ENCODE measurements at places on chromosomes 16 and 17. TPM values are rescaled to one million over a fixed set of nuclear protein-coding genes. Genes with fewer than 3 reads are reported as not detected.

- DNase-seq: no peak
Observed at GRCh38 chr17:37327341-37328090, 48.3 kb upstream of the C17orf78 start.

KRT39 gene
- total RNA-seq: 0.35 TPM

- DNase-seq: peak; percentile 77
Observed at GRCh38 chr17:50661795-50662391, 27.2 kb downstream of the ABCC3 start.

MYCBPAP gene
- 1.3 TPM for total RNA-seq

DNA sequence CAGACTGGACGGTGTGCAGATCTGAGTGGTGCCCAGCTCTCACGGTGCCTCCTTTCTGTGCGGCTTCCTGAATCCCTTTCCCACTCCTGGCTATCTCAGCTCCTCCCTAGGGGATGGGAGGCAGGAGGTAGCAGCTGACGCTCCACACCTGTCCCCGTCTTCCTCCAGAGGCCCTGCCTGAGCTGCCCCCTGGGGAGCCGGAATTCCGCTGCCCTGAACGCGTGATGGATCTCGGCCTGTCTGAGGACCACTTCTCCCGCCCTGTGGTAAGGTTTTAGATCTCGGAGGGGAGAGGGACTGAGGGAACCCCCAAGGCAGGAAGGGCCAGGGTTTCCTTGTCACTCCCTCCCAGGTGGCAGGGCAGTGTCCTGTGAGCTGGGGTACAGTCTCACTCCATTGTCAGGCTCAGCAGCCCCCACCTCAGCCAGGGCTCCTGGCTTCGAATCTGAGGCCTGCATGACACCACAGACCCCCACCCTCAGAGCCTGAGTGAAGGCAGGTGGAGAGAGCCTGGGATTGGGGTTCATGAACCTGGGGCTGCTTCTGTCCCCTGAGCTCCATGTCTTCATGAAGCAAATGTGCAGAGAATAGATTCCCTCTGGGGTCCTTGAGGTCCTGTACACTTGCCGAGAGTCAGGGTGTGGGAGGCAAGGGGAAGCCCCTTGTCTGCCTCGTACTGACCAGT lies 6.6 kb downstream of the DEF8 start:
- DNase-seq: no peak

KRT25 gene
- not detected for total RNA-seq

ADAP2 gene
- total RNA-seq: 19.8 TPM

DNA sequence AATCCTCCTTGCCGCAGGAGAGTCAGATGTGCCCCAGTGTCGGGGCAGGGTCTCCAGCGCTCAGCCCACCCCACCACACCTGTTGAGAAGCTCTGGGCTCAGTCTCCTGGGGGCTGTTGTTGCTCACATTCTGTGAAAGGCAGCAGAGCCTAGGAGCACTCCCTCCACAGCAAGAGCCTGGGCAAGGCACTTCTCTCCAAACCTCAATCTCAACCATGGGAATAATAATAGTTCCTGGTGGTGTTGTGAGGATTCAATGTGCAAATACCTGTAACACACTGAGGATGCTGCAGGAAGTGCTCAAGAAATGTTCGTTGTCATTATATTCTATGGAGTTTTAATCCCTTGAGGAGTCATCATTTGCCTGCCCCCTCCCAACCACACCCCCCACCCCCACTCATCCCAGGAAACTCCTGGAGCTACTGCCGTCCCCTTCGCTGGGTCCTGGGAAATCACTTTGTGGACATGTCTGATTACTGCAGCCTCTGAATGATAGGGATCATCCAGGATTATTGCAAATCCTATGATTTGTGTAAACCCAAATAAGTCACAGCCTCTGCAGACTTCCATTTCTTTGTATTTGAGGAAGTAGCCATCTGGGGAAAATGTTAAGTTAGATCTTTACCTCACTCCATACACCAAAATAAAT lies 61.5 kb downstream of the CCT6B start:
- no peak for DNase-seq

SECTM1 gene
- total RNA-seq: 26.4 TPM

DNA sequence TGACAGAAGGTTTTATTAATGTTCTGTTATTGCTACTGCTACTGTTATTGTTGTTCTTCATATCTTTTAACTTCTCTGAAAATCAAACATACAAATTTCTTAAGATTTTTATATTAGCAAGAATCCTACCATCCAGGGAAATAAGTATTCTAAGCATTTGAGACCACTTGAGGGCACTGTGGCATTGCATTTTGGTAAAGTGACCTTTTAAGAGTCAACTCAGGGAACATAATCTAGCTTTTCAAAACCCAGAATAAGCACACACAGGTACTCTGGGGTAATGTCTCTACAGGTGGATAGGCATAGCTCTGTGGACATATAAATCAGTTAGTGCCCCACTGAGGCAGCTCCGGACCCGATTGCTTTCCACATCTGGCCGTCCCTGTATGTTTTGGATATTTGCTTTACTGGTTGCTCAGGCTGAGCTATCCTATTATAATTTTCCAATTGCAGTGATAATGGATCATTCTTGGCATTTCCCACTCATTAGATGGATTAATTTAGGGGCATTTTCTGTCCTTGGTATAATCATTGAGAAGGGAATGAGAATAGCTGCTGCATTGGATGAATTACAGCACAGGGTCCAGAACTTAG lies 1425.1 kb upstream of the CDH8 start:
- DNase-seq: no peak

SEPTIN12 gene
- not detected for total RNA-seq

CALB2 gene
- total RNA-seq: 4.6 TPM

DNA sequence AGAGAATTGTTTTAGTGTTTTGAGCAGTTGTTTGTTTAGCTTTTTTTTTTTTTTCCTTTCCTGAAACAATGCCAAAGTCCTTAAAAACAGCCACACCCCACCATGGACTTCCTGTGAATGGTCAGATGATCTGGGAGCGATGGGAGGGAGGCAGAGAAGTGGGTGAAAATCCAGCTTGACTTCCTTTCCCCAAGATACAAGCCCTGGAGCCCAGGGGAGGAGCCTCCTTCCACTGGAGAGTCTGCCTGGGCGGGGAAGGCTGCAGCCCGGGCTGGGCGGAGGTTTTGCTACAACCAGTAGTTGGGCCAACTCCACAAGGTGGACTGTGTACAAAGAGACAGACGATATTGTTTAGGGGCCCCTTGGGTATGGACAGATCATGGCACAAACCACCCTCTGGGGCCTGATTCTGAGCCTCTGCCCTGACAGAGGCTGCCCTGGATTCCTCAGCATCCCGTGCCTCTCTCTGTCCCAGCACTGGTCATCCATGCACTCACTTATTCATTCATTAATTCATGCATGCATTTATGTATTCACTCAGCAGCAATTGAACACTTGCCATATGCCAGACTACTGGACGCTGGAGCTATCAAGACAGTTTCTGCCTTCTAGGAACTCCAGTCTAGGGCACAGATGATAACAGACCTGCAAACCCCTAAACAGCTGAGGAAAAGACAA lies 29.8 kb downstream of the WSB1 start:
- peak; percentile 89 for DNase-seq

GRCh38 chr17:68566442-68566738 lies 34.8 kb downstream of the FAM20A start:
- DNase-seq: no peak

DNA sequence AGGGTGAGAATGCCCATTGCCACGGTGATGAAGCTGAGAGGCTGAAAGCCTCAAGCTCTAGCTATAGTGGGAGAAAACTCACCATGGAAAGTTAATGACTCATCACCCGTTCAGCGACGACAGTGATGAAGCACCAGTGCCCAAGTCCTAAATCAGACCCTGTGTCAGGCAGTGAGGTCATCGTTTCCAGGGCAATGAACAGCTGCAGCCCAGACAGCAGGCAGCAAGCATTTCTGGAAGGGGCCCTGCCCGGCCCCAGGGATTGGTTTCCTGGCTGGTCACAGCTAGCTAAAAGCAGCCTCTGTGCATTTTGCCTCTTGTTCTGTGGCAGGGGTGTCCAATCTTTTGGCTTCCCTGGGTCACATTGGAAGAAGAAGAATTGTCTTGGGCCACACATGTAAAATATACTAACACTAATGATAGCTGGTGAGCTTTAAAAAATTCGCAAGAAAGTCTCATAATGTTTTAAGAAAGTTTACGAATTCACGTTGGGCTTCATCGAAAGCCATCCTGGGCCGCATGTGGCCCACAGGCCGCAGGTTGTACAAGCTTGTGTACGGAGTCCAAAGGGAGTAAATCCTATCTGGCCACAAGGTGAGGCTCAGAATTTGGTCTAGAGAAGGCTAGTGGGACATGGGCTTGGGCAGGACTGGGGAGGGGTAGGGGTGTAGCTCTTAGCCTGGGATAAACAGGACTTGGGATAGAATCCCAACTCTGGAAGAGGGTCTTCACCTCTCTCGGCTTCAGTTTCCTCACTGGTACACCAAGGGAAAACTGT lies 40.6 kb downstream of the MIS12 start:
- DNase-seq: peak; percentile 36

MYO15B gene
- total RNA-seq: 193 TPM

EPN2 gene
- 54.5 TPM for total RNA-seq

LDAF1 gene
- 33.3 TPM for total RNA-seq

GRCh38 chr17:52202520-52203080 lies 44.1 kb upstream of the CA10 start:
- no peak for DNase-seq

DNA sequence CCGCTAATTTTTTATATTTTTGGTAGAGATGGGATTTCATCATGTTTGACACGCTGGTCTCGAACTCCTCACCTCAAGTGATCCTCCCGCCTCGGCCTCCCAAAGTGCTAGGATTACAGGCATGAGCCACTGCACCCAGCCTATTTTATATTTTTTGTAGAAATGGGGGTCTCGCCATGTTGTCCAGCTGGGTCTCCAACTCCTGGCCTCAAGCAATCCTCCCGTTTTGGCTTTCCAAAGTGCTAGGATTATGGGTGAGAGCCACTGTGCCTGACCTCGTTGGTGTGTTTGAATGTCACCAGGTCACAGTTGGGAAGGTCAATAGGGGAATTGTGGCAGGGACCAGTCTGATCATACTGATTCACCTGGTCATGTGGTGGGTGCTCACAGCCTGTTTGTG lies 56.7 kb upstream of the NKD1 start:
- DNase-seq: no peak

GRCh38 chr16:24044467-24044866 lies 208.7 kb downstream of the PRKCB start:
- DNase-seq: no peak

TMEM186 gene
- total RNA-seq: 9.1 TPM

ITGAD gene
- total RNA-seq: 0.20 TPM

GAS2L2 gene
- not detected for total RNA-seq

SOCS3 gene
- 82.0 TPM for total RNA-seq

DNA sequence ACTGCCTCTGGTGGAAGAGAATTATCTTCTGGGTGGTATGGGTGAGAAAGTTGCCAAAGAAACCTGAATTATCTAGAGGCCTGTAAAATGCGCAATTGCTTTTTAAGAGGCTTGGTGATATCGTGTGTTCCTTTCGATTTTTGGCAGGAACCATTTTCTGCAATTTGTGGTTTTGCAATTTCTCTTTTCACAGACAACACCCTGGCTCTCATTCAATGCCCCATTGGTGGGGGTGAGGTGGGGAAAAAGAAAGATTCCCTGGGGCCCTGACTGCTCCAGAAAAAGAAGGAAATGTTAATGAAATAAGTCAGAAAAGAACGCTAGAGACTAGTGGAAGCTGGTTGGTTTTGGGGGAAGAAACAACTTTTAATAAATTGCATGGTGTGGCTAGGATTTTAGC lies 77.4 kb downstream of the ANKFN1 start:
- DNase-seq: no peak

GRCh38 chr17:10061111-10061845 lies 137.1 kb downstream of the GAS7 start:
- no peak for DNase-seq

GRCh38 chr17:3506054-3506453 lies 30.3 kb downstream of the ASPA start:
- DNase-seq: no peak

- peak; percentile 32 for DNase-seq
Observed at GRCh38 chr17:2419486-2419885, 18.6 kb upstream of the MNT start.

KRT12 gene
- not detected for total RNA-seq

GRCh38 chr17:66339561-66339960 lies 37.1 kb downstream of the PRKCA start:
- no peak for DNase-seq

CLEC18A gene
- 2.0 TPM for total RNA-seq

DNA sequence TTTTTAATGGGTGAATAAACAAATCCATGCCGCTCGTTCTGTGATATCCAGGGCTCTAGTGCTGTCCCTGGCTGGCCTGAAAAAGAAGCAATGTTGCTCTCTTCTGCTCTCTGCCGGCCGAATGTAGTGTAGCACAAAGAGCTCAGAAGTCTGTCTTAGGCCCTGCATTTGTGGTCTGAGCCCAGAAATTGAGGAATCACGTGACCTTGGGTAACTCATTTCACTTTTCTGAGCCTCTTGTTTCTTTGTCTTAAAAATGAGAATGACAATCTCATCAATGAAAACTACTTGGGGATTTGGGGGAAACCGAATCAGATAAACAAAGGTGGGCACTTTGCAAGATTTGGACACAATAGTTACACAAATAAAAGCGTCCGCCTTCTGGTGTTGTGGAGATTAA lies 381.6 kb upstream of the ASIC2 start:
- no peak for DNase-seq

- DNase-seq: no peak
Observed at GRCh38 chr16:62965831-62966230, 929.6 kb upstream of the CDH8 start.

GRCh38 chr17:79478051-79478461 lies 132.8 kb downstream of the RBFOX3 start:
- DNase-seq: no peak

SLC13A2 gene
- 0.87 TPM for total RNA-seq

KRTAP3-1 gene
- total RNA-seq: not detected

- no peak for DNase-seq
Observed at GRCh38 chr17:10652984-10653659, 4.0 kb downstream of the MYH3 start.

- DNase-seq: peak; percentile 77
Observed at GRCh38 chr16:2026461-2027023, at the start of gene NHERF2. Gene NHERF2, plus strand, starts transcription at chr16:2026902. Its CDS starts 104 bp downstream, at chr16:2027006.
